ENCODE measurements at places on chromosomes 3 and 15.
A peak's percentile ranks its signal among the peaks of the same experiment; 100 is the strongest.

DNA sequence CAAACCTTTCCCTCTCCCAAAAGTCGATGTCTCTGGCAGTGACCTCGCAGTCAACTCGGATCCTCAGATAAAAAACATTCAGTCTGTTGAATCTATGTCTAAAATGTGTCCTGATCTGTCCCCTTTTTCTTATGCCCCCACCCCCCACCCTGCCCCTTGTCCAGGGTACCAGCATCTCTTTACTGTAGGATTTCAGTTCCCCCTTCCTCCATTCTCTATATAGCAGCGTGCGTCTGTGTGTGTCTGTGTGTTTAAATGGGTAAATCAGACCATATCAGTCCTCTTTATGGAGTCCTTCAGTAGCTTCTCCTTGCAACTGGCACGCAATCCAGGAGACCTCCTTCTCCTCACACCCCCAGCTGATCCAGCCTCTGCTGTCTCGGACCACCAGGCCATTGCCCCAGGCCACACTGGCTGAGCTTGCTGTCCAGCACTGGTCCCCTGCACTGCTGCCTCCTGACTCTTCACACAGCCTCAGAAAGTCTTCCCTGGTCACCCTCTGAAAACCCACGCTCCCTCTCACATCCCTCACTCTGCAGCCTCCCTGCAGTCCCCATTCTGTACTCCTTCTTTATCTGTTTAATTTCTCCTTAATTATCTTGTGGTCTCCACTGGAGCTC lies 1.5 kb downstream of the LRRK1 start:
- no peak for DNase-seq

GRCh38 chr3:88991496-88991895 lies 115.9 kb upstream of the EPHA3 start:
- no peak for DNase-seq

DNA sequence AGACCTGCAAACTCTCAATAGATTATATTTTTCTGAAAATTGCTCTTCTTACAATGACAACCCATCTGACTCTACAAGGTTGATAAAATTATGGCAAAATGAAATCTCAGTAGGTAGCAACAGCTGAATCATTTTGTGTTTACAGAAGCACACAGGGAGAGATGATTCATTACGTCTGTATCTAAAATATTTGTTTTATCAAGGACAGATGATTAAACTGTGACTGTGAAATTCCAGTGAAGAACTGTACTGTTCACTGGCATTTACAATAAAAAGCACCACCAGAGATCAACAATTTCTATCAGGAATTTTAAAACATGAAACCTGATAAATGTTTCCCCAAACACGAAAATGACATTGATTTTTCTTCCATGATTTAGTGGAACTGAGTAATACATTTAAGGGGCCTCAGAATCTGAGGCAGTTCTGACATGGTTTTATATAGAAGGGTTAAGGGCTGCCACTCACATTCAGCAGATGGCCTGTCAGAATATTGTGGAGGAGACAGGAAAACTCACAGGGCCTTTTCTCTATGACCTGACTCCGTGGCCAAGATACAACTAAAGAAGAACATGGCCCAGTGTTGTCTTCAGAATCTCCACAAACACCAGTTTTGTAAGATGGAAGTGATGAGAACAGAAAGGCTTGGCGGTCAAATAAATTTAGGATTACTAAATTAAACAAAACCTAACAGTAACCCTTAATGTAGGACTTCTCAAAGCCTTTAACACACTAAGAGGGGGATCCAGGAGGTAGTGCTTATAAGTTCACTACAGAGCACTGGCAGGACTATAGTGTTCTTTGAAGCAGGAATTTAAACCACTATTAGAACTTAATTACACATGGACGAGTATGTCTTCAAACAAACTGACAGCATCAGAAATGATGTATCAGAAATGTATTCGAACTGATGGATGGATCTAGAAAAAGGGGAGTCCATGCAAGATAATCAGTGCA lies 25.9 kb downstream of the RAD18 start:
- DNase-seq, result no peak

- no peak for DNase-seq
These were observed 591.7 kb downstream of the RSL24D1 start for GRCh38 chr15:54605043-54605442.

GRCh38 chr3:53134631-53135232 lies 4.5 kb upstream of the RFT1 start:
- no peak for DNase-seq

- DNase-seq, result no peak
These were observed 70.8 kb downstream of the TMCC1 start for GRCh38 chr3:129822679-129823078.

- no peak for DNase-seq
These were observed 45.8 kb downstream of the DNAJB8 start for GRCh38 chr3:128420720-128421438.

DNA sequence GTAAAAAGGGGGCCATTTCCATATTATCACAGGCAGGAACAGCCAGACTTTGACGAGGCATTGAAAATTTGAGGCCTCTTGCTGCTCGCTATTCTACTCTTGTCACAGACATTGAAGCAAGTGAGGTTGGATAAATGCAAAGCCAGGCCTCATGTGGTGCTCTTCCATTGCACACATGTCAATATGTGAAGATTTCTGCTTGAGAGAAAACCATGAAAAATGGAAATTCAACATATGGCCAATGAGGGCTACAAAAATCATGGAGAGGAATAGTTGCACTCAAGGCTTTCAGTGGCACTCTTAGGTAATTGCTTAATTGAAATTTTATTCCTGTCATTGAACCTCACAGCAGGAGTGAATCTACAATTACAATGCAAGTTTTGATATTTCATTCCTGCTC lies 185.6 kb upstream of the MBNL1 start:
- no peak for DNase-seq

DNA sequence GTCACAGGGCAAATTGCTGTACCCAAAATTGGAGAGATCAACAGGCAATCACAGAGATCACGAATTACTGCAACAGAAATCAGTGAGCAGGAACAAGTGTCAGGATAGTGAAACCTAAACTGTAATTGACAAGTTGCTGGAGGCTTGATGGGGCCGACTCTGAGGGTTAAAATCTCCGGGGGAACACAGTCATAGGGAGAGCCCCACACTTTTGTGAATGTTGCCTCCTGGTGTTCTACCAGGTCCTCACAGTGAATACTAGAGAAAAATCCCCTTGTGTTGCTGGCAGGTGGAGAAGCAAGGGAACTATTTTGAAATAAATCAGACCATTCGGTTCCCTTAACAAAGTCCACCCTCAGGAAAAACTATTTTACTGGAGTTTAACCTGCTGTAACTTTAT lies 697.5 kb upstream of the CBLB start:
- no peak for DNase-seq

- DNase-seq, result no peak
These were observed 19.1 kb downstream of the FAM174B start for GRCh38 chr15:92636401-92636907.

- no peak for DNase-seq
These were observed 57.4 kb downstream of the LRRFIP2 start for GRCh38 chr3:37116998-37117397.

DNA sequence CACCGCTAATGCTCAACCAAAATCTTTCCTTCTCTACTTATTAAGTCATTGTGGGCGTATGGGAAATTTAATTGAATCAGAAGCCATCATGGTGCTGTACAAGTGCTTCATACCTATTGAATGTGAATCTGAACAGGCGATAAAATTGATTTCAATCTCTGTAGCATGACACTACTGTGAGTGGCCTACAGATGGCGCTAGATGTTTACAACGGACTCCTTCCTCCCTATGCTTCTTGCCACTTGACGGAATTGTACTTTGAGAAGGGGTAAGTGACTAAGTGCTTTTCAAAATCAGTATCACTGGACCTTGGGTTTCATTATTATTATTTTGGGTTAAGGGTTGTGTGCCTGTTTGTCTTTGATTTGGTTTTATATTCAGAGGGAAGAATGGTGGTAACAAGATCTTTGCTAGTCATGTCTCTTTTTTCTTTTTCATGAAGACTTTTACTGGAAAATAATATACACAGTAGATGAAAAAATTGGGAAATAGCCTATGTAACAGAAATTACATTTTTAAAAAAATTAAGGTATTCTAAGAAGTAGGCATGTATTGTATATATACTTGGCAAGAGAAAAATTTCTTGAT lies 35.4 kb downstream of the ACP3 start:
- DNase-seq, result peak; percentile 35

DNA sequence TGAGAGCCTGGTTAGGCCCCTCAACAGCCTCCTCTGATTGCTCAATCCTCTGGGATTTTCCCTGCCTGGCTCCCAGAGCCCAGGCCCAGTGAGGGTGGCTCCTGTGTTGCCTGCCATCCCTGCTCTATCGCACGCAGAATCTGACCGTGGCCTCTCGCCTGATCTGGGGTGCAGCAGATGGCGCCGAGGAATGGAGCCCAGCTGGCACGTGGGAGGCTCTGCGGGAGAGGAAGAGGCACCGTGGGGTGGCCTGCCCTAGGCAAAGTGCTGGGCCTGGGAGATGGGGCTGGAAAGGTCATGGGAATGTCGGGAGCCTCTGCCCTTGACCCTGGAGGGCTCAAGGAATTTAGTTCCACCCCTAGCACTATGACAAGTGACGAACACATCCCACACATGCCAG lies 10.3 kb downstream of the SV2B start:
- DNase-seq, result no peak

GRCh38 chr3:137264843-137265330 lies 307.1 kb downstream of the IL20RB start:
- no peak for DNase-seq

GRCh38 chr3:186742618-186743380 lies 25.6 kb downstream of the KNG1 start:
- DNase-seq, result no peak

- DNase-seq, result peak; percentile 15
These were observed 53.1 kb downstream of the SLC4A7 start for GRCh38 chr3:27431116-27431515.

- DNase-seq, result no peak
These were observed 307.1 kb downstream of the RAP2B start for GRCh38 chr3:153469162-153469561.

DNA sequence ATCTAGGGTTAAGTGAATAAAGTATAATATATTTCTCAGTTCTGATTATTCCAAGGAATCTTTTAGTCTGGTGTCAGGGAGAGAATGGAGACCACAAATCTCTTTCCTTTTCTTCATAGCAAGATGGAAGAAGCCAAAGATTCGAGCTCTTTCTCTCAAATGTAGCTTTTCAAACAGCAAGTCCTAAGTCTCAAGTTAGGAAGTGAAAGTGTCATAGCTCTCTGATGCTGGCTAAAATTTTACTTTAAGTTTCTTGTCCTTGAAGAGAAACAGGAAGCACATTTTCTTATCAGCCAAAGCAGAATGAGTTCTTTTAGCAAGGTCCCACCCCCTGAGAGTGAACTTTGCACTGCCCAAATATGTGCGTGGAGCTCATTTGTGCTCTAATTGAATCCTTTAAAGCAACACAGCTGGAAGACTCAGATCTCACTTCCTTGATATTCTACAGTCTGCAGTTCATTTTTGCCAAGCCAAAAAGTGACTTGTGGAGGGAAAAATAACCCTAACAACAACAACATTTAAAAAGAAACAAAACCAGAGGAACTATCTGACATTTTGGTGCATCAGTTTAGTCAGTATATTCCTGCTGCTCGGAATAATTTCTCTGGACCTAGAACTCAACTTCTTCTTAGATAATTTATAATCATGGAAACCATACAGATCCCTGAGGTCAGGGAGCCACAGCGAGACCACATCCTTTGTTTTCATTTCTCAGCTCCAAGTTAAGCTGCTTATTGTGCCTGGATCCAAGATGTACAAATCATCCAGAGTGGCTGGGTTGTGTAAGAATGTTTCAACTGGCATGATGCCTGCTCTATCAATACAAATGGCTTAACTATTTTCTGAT lies 238.7 kb upstream of the P2RY1 start:
- no peak for DNase-seq

DNA sequence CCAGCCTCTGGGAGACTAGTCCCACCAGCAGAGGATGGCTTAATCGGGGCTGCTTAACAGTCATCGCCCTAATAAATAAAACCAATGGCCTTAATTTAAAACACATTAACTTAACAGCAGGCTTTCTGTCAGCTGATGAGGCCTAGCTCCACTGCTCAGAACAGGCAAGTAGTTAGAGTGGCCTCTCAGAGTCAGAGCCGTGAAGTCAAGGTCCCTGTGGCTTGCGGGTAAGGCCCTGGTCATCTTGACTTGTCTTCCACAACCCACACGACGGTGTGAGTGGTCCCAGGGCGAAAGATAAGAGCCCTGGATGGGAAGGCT lies 11.8 kb downstream of the XXYLT1 start:
- no peak for DNase-seq

DNA sequence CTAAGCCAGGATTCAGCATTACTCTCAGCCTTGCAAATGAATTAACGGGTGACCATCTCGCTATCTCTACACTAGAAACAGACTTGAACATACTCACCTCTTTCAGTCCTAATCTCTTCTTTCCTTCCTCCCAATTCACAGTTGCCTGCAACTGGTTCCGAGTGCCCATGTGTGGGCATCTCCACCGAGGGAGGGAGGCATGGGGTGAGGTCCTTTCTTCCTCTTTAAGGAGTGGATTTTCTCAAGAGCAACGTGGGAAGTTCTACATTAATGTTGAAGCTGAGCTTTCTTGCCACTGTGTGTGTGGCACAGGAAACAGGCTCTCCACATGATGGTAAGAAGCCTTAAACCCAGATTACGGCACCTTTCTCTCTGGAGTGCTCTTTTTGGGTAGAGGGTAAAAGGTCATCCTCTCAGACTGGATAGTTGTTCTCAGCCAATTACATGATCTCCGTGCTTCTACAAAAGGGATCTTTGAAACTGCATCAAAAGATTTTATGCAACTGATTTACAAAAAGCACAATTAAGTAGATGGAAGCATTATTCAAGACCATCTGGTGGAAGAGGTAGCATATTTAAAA lies 286.8 kb upstream of the NR2F2 start:
- no peak for DNase-seq

DNA sequence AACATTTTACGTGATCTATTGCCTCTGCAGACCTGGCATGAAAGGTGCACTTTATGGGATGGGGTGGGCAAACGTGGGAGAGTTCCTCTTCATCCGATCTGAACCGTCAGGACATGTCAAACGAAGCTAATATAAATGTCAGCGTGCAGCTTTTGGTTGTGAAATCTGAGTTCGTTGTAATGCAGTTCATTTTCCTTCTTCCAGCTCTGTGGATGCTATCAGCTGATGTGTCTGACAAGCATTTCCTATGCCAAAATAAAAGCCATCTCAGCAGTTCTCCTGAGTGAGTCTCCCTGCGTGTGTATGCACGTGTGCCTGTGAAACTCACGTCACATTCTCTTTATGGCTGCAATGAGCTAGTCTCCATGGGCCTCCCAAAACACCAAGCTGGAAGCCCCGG lies 512.3 kb downstream of the MCTP2 start:
- DNase-seq, result no peak

- no peak for DNase-seq
These were observed 103.1 kb upstream of the CCNL1 start for GRCh38 chr3:157263027-157263426.

GRCh38 chr3:160260587-160261270 lies 35.5 kb downstream of the C3orf80 start:
- DNase-seq, result no peak
